ENCODE measurements at places on chromosomes 6 and 20. TPM values are rescaled to one million over a fixed set of nuclear protein-coding genes. Genes with fewer than 3 reads are reported as not detected.

GRCh38 chr6:111711476-111711875 is 105.8 kb upstream of the TRAF3IP2 start:
- DNase-seq: peak; percentile 54

PPP1R18 gene
- 34.5 TPM for total RNA-seq

- no peak for DNase-seq
These were observed 95.7 kb downstream of the SHLD1 start for GRCh38 chr20:5845681-5846615.

DNA sequence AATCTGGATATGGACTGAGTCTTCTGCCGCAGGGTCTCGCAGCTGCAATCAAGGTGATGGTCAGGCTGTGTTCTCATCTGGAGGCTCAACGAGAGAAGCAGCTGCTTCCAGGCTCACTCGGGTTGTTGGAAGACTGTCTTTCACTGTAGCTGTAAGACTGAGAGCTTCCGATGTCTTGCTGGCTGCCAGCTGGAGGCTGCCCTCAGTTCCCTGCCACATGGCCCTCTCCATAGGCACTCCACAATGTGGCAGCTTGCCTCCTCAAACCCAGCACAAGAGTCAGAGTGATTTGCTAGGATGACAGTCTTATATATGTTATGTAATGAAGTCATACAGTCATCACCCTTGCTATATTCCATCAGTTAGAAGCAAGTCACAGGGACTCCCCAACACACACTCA is 290.5 kb upstream of the CDYL start:
- no peak for DNase-seq

PSORS1C1 gene
- total RNA-seq: not detected

DOK5 gene
- total RNA-seq: 350 TPM

- DNase-seq: no peak
These were observed 55.9 kb upstream of the NAA20 start for GRCh38 chr20:19961293-19961692.

DNA sequence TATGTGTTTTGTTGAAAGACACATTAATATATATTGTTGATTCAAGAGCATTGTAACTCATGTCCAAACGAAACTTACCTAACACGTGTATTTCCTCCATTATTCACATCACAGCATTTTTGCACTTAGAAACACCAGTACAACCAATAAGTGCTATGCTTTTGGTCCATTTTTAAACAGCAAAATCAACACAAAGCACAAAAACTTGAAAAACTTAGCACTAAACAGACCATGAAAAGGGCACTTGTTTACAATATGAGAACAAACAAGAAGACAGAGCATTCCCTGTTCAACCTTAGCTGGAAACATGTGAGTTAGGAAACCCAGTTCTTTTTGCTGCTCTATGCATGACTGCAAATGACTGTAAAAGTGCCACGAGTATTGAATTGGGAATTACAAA is 9.6 kb downstream of the GLYATL3 start:
- DNase-seq: no peak

SPATA25 gene
- 1.7 TPM for total RNA-seq

DNA sequence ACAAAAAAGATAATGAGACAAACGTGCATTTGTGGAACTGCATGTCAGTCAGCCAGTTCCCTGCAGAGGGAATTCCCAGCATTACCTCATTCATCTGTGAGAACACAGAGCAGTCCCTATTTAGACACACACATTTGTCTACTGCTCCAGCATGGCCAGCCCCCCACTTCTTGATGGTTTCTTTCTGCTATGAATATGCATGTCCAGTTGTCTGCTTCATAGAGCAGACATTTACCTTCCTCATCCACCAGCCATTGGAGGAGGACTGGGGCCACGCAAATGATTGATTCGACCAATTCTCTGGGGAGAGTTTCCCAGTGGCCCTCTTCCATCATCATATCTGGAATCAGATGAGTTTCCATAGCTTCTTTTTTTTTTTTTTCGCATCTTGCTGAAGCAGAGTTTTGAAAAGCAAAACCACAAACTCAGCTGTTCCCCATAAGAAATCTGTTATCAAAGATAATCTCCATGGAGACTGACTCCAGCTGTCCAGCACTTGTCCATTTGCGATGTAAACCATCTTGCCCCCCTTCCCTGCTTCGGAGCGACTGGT is 11.8 kb downstream of the ENPP1 start:
- no peak for DNase-seq

GRCh38 chr6:132960720-132961119 is 146.4 kb downstream of the RPS12 start:
- DNase-seq: no peak

SLC35D3 gene
- total RNA-seq: not detected

CDH4 gene
- 22.3 TPM for total RNA-seq

APOBEC2 gene
- 0.62 TPM for total RNA-seq

GRCh38 chr20:38225900-38226263 is 34.7 kb downstream of the KIAA1755 start:
- no peak for DNase-seq

- DNase-seq: no peak
These were observed 19.0 kb upstream of the SERINC1 start for GRCh38 chr6:122490607-122491006.

GRCh38 chr6:138857775-138858174 is 61.9 kb downstream of the ECT2L start:
- no peak for DNase-seq
